Eye (tissue), 1 donor: ENCODE measurements at places on chromosomes 1 and 21.
A peak's percentile ranks its signal among the peaks of the same experiment; 100 is the strongest.

GRCh38 chr1:151616505-151616849 is 4.6 kb downstream of the SNX27 start:
- DNase-seq: no peak

DNA sequence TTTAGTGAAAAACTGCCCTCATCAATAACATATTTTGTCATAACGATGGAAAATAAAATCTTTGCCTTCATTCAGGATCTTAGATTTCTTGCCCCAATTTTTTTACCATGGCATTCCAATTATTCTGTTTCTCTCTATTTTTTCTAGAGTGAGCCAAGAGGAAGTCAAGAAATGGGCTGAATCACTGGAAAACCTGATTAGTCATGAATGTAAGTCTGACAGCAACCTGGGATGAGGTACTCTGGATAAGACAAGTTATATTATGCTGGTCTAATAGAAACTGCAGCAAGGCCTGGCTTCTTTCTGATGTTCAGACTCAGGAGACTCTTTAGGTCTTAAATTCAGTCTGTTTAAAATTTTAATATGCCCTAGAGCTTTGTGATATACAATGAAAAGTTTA is 3.5 kb downstream of the RGS4 start:
- no peak for DNase-seq

DNA sequence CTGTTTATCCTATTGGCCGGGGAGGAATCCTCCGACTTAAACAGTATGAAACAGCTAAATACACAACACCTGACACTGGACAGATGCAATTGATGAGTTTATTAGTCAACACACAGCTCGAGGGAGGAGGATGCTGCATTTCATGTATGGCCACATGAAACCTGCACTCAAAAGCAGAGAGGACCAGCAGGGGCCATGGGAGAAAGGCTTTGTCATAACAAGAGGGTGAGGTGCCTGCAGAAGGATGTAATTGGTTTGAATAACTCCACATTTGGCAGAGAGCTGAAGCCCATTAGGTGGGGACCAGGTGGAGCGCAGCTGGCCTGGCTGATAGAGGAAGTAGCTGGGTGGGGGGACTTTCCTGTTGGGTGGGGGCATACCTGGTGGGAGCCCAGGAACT is 599.1 kb downstream of the PTPRU start:
- DNase-seq: peak; percentile 45

DNA sequence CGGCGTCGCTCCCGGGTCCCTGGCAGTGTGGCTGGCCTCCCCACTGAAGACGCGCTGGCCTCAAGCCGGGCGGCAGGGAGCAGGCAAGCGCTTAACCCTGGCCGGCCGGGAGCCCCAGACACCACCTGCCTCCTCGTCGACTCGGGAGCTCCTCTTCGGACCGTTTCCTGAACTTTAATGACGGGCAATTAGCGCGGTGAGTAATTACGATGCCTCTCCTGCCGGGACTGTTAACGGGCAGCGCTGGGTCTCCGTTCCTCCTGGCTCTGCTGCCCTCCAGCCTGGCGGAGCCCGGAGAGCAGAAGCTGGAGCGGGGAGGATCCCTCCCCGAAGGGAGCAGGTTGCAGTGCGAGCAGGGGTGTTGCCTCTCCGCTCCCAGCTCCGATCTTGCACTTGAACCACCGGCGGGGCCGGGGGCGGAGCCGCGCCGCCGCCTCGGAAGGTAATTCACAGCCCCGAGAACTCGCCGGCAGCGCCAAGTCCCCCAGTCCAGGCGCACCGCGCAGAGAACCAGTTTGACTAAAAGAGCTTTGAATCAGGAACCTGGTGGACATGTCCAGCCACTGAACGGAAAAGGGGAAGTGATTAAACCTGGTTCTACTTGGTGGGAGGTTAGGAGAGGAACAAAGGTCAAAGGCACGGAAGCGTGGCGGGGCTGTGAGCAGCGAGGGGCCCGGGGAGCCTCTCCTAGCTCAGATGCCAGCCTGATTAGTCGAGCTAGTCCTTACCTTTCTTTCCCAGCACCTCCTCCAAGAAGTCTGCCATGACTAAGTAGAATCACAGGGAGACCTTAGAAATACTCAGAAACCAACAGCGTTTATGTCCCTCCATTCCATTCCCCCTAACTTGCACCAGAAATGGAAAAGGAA is 18.3 kb upstream of the PLEKHA6 start:
- DNase-seq: peak; percentile 74

- peak; percentile 69 for DNase-seq
Observed at GRCh38 chr1:208165659-208166058, 78.5 kb downstream of the PLXNA2 start.
